ENCODE measurements at places on chromosomes 12 and 14.

DNA sequence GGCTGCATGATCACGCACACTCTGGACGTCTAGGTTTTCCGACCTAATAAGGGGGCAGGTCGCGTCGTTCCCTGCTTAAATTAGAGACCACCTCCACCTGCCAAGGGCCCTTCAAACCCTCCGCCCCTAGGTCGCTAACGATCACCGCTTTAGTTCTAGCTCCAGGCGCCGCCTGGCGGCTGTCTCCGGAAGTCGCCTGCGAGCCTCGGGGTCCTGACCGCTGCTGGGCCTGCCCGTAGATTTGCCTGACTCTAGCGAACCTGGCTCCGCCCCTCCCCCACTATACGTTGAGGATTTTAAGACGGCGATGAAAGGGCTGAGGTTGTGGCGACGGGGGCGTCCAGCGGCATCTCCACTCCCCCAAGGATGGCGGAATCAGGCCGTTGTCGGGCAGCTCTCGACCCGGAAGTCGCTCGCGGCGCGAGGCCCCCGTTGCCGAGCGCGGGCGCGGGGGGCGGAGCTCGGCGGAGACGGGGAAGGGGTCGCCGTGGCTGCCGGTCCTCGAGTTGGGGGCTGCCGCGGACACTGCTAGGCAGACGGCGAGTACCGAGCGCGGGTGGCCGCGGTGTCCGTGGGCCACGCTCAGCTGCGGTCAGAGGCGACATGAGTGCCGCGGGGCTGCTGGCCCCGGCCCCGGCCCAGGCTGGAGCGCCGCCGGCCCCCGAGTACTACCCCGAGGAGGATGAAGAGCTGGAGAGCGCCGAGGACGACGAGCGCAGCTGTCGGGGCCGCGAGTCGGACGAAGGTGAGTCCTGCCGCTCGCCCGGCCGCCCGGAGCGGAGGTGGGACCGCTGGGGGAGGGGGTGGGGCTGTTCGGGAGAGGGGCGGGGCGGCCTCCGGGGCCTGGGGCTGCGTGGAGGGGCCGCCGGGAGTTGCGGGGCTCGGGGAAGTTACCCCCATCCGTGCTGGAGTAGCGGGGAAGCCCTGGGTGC lies at the start of gene SUDS3:
SUDS3 (plus strand) TSS at position 467 of the 932 bp plus-strand sequence; CDS start at position 604, 137 bp downstream.
- DNase-seq = peak; percentile 96

DNA sequence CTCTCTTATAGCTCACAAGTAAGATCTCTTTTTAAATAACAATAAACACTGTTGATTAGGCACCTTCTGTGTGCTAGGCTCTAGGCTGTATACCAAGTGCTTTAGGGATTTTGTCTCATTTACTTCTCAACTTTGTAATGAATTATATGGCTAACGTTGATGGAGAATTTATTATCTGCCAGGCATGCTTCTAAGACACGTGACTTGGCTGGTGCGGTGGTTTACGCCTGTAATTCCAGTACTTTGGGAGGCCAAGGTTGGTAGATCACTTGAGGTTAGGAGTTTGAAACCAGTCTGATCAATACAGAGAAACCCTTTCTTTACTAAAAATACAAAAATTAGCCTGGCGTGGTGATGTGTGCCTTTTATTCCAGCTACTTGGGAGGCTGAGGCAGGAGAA lies 1202.8 kb upstream of the TMEM132C start:
- no peak for DNase-seq

DNA sequence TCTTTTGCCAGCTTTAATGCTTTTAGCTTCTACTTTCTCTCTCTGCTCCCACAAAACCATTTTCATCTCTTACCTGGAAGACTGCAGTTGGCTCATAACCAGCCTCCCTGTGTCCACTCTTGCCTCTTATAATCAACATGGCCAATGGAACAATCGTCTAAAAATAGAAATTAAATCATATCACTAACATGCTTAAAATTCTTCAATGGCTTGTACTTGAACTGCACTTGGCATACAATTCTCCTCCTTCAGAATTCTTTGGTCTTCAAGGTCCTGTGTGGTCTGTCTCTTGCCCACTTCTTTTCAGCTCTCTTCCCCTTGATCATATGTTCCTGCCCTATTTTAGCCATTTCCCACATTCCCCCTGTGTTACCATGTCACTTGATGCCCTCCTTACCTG lies 342.2 kb downstream of the ATP23 start:
- DNase-seq = no peak

- DNase-seq = no peak
Observed at GRCh38 chr14:36069535-36069900, 107.0 kb downstream of the PTCSC3 start.

GRCh38 chr12:66819587-66819986 lies 140.7 kb upstream of the GRIP1 start:
- no peak for DNase-seq

- no peak for DNase-seq
Observed at GRCh38 chr12:109291521-109292341, 17.4 kb downstream of the FOXN4 start.

DNA sequence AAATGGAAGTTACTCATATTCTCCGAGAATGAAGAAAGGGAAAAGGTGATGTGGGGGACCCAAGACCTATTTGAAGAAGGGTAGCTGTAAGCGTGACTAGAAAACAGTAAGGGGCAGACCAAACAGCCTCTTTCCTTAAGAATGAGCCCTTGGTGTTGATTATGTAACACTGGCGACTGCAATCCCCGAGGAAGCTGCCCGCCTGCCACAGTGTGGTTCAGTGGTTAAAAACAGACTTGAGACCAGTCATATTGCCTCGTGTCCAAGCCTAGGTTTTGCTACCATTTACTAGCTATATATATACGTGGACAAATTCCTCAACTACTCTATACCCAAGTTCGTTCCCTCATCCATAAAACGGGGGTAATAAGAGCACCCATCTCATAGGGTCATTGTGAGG lies 49.1 kb downstream of the SSPN start:
- no peak for DNase-seq

Data from activated CD8-positive, alpha-beta memory T cell treated with anti-CD3 and anti-CD28 coated beads for 48 hours (primary cell).